ENCODE measurements at places on chromosomes 11 and 22. TPM values are rescaled to one million over a fixed set of nuclear protein-coding genes. Genes with fewer than 3 reads are reported as not detected.

HINFP gene
- polyA plus RNA-seq: 40.0 TPM

OSBP2 gene
- polyA plus RNA-seq: 18.3 TPM

GSTT2B gene
- 7.6 TPM for polyA plus RNA-seq

CCDC83 gene
- not detected for polyA plus RNA-seq

JAML gene
- polyA plus RNA-seq: 7.3 TPM

MMP13 gene
- not detected for polyA plus RNA-seq

TEAD1 gene
- polyA plus RNA-seq: 106 TPM

ANGPTL5 gene
- not detected for polyA plus RNA-seq

SCGB1D2 gene
- polyA plus RNA-seq: not detected

SLC25A45 gene
- polyA plus RNA-seq: 17.0 TPM

BLID gene
- polyA plus RNA-seq: not detected

ACR gene
- polyA plus RNA-seq: 0.56 TPM

Data from left lung (tissue), 14 donors.